ENCODE measurements at places on chromosomes 2 and 18. TPM values are rescaled to one million over a fixed set of nuclear protein-coding genes. Genes with fewer than 3 reads are reported as not detected.

- H3K36me3 ChIP-seq = no peaks in the 10 kb centered on the region
Measured at GRCh38 chr2:19710230-19710629, 191.6 kb downstream of the TTC32 start.

DNA sequence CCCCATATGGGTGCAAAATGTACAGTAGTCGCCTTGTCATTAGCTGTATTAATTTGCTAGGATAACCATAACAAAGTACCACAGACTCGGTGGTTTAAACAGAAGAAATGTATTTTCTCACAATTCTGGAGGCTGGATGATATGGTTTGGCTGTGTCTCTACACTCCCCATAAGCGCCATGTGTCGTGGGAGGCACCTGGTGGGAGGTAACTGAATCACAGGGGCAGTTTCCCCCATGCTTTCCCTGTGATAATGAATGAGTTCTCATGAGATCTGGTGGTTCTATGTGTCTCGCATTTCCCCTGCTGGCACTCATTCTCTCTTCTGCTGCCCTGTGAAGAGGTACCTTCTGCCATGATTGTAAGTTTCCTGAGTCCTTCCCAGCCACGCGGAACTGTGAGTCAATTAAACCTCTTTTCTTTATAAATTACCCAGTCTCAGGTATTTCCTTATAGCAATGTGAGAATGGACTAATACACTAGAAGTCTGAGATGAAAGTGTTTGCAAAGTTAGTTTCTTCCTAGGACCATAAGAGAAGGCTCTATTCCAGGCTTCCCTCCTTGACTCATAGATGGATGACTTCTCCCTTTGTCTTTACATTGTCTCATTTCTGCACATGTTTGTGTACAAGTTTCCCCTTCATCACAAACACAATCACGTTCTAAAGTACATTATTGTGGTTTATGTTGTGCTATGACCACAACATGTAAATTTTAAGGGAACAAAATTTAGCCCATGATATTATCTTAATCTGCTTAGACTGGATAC, 1442.6 kb downstream of the SUCLG1 start:
- H3K4me3 ChIP-seq = no peak overlapping the region
- H3K27me3 ChIP-seq = no peaks in the 10 kb centered on the region
- H3K27ac ChIP-seq = no peak overlapping the region
- no peaks in the 10 kb centered on the region for H3K4me1 ChIP-seq
- no peak for DNase-seq

DNA sequence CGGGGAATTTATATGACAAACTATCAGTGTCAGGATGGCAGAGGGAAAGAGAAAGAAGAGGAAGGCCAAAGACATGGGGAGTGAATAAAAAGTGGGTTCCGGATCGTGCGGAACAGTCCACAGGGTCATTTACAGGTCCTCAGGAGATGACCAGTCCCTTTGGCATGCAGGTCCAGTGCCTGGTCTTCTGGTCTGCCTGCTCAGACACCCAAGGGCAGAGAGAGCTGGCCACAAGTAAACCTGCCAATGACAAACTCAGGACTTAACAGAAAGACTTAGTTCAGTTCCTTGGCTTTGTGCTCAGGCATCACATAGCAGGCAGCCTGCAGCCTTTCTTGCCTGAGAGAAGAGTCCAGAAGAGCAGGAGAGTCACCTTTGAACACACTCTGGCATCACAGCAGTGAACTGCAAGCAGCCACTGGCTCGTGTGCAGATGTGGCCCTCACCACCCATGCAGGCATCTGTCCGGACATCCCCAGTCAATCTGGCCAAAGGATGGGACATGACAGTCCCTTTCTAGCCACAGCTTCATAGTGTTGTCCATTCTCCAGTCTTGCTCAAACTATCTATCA, 14.0 kb downstream of the TMEM127 start:
- H3K4me3 ChIP-seq = no peak overlapping the region
- H3K27me3 ChIP-seq = no peaks in the 10 kb centered on the region
- peaks cover 7% of the 10 kb centered on the region for H3K4me1 ChIP-seq
- H3K27ac ChIP-seq = peak overlapping the region; percentile 57

- H3K27me3 ChIP-seq = no peaks in the 10 kb centered on the region
- H3K4me1 ChIP-seq = no peaks in the 10 kb centered on the region
- H3K4me3 ChIP-seq = no peak overlapping the region
- no peak overlapping the region for H3K27ac ChIP-seq
- no peaks in the 10 kb centered on the region for H3K36me3 ChIP-seq
Measured at GRCh38 chr2:67858886-67859285, 203.9 kb downstream of the C1D start.

DNA sequence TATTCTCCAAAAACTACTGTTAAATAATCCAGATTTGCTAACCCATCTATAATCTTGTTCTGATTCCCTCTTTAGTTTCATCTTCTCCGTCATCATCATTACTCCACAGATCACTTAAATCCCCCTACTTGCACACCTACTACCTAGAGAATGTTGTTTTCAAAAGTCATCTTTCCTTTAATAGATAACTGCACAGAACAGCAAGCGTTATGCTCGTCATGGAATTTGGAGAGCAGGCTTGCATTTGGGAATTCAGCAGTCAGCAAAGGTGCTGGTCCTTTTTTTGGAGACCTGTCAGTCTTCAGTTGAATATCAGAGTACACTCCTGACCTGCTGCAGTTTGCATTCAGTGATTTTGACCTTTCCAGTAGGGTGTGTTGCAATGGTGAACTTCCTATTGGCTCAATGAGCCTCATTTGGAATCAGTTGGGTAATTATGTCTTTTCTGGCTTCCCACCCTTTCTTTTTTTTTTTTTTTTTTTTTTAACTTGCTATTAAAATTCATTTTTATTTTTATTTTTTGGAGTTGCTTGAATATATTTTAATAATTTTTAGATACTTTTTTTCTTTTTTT, 110.6 kb downstream of the HNRNPLL start:
- H3K27me3 ChIP-seq = no peaks in the 10 kb centered on the region
- no peaks in the 10 kb centered on the region for H3K36me3 ChIP-seq
- no peak overlapping the region for H3K4me3 ChIP-seq
- H3K27ac ChIP-seq = no peak overlapping the region
- no peak for DNase-seq
- H3K4me1 ChIP-seq = peaks cover 5% of the 10 kb centered on the region

DNA sequence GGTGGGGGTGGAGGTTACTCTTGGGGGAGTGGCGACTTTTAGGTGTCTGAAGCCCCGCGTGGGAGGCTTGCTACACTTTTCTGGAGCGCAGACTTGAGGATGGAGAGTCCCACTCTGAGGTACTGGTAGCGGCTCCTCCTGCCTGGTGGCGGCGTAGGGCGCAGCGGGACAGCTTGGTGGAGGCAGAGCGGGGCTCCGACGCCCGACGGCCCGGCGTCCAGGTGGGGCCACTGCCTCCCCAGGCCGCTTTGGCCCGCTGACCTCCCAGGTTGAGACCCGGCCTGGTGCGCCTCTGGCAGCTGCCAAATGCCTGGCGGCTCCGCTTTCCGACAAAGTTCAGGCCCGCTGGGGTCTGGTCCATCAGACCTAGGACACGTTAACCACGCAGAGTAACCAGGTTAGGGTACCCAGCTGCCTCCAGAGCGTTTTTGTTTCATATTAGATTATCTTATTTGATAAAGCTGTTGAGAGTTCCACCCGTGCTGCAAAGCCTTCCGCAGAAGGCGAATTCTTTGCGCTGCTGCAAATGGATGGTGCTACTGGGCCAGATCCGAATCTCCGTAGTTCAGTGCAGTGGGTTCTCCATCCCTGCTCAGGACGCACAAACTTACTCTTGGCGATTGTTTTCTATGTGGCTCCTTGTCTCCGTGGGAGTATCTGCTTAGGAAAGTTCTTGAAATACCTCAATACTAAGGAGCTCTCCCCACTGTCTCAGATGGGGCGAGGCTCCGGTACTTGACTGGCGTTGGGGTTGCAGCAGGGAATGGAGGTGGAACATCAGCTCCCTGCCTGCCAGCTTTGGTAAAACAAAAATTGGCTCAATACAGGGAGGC, 405.9 kb downstream of the XIRP2 start:
- peak overlapping the region; percentile 43 for H3K4me3 ChIP-seq
- H3K27me3 ChIP-seq = peaks cover 39% of the 10 kb centered on the region
- H3K36me3 ChIP-seq = no peaks in the 10 kb centered on the region
- H3K27ac ChIP-seq = no peak overlapping the region
- peaks cover 8% of the 10 kb centered on the region for H3K4me1 ChIP-seq

DNA sequence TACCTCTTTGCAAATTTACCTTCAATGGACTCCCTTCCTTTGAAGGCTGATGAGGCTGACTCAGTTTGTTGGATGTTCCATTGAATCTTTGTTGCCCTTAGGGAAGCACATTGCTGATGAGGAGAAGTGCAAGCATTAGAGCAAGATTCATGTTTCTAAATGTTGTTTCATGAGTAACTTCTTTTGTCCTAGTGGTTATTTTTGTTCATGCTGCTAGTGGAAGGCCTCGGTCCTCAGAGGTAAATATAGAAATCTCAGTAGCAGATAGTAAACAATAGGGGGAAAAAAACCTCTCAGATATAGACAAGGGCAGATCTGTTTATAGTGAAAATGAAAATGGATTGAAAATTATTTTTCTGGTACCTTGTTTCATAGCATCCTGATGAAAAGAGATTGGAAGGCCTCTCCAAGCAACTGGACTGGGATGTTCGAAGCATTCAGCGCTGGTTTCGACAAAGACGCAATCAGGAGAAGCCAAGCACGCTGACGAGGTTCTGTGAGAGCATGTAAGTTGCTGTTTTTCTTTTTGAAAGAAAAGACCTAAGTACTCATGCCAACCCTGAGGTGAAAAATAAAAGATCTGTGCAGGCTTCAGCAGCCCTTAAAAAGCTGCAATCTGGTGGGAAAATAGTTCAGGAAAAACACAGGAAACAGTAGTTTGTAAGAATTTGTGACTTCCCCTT, 104.9 kb downstream of the CERS6 start:
- no peak overlapping the region for H3K27ac ChIP-seq
- DNase-seq = no peak
- no peaks in the 10 kb centered on the region for H3K27me3 ChIP-seq
- H3K4me1 ChIP-seq = no peaks in the 10 kb centered on the region

GRCh38 chr18:41576643-41577042, 378.4 kb upstream of the PIK3C3 start:
- no peaks in the 10 kb centered on the region for H3K36me3 ChIP-seq
- no peak overlapping the region for H3K27ac ChIP-seq
- H3K4me3 ChIP-seq = no peak overlapping the region
- no peaks in the 10 kb centered on the region for H3K4me1 ChIP-seq
- no peaks in the 10 kb centered on the region for H3K27me3 ChIP-seq

- no peak for DNase-seq
- no peaks in the 10 kb centered on the region for H3K27me3 ChIP-seq
- H3K27ac ChIP-seq = no peak overlapping the region
- no peak overlapping the region for H3K4me3 ChIP-seq
Measured at GRCh38 chr2:191533693-191534180, 144.2 kb upstream of the NABP1 start.

GRCh38 chr2:639703-640102, 37.5 kb downstream of the TMEM18 start:
- no peaks in the 10 kb centered on the region for H3K36me3 ChIP-seq
- no peaks in the 10 kb centered on the region for H3K27me3 ChIP-seq
- no peaks in the 10 kb centered on the region for H3K4me1 ChIP-seq

GRCh38 chr2:173841110-173841509, 124.1 kb downstream of the SP3 start:
- H3K27me3 ChIP-seq = no peaks in the 10 kb centered on the region
- H3K4me1 ChIP-seq = no peaks in the 10 kb centered on the region
- no peak overlapping the region for H3K4me3 ChIP-seq
- no peaks in the 10 kb centered on the region for H3K36me3 ChIP-seq

DNA sequence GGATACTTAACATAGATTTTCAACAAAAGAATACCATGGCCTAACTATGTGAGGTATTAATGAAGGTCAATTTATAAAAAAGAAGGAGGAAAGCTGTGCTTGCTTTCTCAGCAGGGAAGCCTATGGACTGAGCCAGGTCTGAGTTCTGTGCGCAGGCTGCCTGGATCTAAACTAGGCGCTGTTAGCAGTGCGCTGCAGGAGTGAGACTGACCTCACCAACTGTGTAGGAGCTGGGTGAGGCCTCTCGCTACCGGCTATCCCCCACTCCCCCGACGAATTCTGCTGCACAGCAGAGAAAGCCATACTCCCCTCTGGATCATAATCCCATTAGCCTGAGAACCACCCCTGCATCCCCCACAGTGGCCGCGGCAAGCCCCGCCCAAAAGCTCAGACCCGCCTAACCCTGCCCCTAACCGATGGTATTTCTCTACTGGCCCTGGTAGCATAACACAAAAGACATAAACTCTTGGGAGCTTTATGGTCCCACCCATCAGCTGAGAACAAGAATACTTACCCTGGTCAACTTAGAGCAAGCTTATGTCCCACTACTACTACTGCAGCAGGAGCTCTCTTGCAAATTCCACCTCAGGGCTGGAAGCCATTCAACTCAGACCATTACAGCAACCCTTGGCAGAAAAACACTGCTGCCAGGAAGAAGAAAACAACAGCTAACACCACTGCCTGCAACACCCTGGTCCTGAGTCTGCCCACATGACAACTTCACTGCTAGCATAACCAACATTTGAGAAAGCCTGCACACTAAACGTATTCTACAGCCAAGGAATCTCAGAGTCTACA, 28.0 kb downstream of the SULT1C2 start:
- H3K4me1 ChIP-seq = peaks cover 36% of the 10 kb centered on the region
- H3K27me3 ChIP-seq = no peaks in the 10 kb centered on the region
- no peaks in the 10 kb centered on the region for H3K36me3 ChIP-seq
- peak overlapping the region; percentile 75 for H3K27ac ChIP-seq

GRCh38 chr18:62073461-62074281, 113.2 kb downstream of the PIGN start:
- H3K4me3 ChIP-seq = no peak overlapping the region
- no peaks in the 10 kb centered on the region for H3K4me1 ChIP-seq
- DNase-seq = peak; percentile 18
- H3K36me3 ChIP-seq = no peaks in the 10 kb centered on the region
- H3K27ac ChIP-seq = no peak overlapping the region
- no peaks in the 10 kb centered on the region for H3K27me3 ChIP-seq

- H3K27me3 ChIP-seq = no peaks in the 10 kb centered on the region
- H3K27ac ChIP-seq = no peak overlapping the region
- DNase-seq = no peak
Measured at GRCh38 chr18:42106784-42107183, 151.8 kb downstream of the PIK3C3 start.

- no peak overlapping the region for H3K4me3 ChIP-seq
- no peak overlapping the region for H3K27ac ChIP-seq
- H3K4me1 ChIP-seq = peaks cover 14% of the 10 kb centered on the region
- no peaks in the 10 kb centered on the region for H3K27me3 ChIP-seq
- no peaks in the 10 kb centered on the region for H3K36me3 ChIP-seq
Measured at GRCh38 chr2:201059961-201060755, 11.3 kb downstream of the HYCC2 start.

DNA sequence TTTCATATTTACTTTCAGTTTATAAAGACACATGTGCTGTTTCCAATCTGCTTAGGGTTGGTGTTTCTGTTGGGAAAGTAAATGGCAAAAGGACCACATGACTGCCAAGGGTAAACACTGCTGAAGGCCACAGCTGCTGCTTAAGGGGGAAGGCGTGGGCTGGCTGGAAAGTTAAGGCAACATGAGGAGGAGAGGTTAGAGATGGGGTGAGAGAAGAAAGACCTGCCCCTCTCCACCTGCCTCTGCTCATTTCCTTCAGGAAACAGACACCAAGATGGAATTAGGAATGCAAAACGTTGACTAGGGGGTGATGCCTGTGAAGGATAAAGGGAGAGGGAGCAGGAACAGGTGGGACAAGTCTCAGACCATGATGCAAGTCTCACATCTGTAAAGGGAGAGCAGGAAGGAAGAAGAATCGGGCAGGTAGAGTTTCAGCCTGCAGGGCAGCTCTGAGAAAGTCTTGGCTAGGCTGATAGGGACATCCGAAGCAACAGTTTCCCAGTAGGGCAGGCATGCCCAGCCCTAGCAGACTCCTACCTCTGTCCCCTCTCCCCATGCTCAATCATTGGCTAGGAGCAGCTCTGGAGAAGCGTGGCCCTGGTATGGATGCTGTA, 86.0 kb downstream of the CDC42EP3 start:
- H3K4me1 ChIP-seq = peaks cover 63% of the 10 kb centered on the region
- peak overlapping the region; percentile 32 for H3K27ac ChIP-seq
- H3K27me3 ChIP-seq = no peaks in the 10 kb centered on the region
- H3K36me3 ChIP-seq = no peaks in the 10 kb centered on the region
- DNase-seq = peak; percentile 39
- no peak overlapping the region for H3K4me3 ChIP-seq

The HJURP gene
- 5.3 TPM for total RNA-seq

Measured in hepatocyte (in vitro differentiated cells).